ENCODE measurements at places on chromosomes 4 and X.

GRCh38 chr4:145044341-145044740 is 53.7 kb downstream of the ANAPC10 start:
- no peak for DNase-seq

- no peak for DNase-seq
These were observed 72.5 kb upstream of the KCNIP4 start for GRCh38 chr4:22021106-22021505.

- DNase-seq = no peak
These were observed 16.1 kb downstream of the CLCN4 start for GRCh38 chrX:10172877-10173276.

GRCh38 chr4:139553751-139554641 is 2.0 kb downstream of the SETD7 start:
- DNase-seq = no peak

GRCh38 chr4:4364486-4365208 is 22.3 kb upstream of the NSG1 start:
- no peak for DNase-seq

- no peak for DNase-seq
These were observed 117.1 kb upstream of the DKK2 start for GRCh38 chr4:107153228-107153627.

DNA sequence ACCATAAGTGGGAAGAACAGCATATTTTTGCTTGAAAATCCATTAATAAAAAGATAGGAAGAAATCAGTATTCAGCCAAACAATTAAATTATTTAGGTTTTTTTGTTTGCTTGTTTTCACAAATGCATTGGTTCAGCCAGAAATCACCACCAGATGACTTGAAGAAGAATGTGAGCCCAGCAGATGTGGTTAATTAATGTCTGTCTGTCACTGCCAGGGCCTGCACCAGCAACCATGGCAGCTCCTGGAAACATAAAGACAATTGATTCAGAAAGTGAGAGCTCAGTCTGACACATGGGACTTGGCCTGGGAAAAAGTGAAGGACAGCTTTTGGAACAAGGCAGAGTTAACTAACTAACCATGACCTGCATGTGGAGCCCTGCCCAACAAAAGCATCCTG is 74.0 kb downstream of the MAOB start:
- DNase-seq = no peak

- no peak for DNase-seq
These were observed 40.5 kb upstream of the ZNF827 start for GRCh38 chr4:145979160-145979559.

DNA sequence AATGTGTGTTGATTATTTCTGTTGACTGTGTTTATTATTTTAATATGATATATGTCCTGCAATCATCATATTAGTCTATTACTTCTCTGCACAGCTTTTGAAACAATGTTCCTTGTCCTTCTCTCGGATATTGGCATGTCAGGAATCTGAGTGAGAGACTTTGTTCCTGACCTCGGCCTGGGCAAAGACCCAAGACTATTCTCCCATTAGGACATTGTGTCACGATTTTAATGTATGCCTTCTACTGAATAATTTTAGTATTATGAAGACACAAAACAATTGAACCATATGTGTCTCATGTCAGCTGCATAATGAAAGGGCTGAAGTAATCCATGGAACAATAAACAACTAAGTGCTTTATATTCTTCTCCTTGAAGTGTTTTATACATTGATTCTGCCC is 580.8 kb upstream of the TENM3 start:
- no peak for DNase-seq

Measured in astrocyte of the cerebellum (primary cell).